ENCODE measurements at places on chromosomes 12 and 14. TPM values are rescaled to one million over a fixed set of nuclear protein-coding genes. Genes with fewer than 3 reads are reported as not detected.

DNA sequence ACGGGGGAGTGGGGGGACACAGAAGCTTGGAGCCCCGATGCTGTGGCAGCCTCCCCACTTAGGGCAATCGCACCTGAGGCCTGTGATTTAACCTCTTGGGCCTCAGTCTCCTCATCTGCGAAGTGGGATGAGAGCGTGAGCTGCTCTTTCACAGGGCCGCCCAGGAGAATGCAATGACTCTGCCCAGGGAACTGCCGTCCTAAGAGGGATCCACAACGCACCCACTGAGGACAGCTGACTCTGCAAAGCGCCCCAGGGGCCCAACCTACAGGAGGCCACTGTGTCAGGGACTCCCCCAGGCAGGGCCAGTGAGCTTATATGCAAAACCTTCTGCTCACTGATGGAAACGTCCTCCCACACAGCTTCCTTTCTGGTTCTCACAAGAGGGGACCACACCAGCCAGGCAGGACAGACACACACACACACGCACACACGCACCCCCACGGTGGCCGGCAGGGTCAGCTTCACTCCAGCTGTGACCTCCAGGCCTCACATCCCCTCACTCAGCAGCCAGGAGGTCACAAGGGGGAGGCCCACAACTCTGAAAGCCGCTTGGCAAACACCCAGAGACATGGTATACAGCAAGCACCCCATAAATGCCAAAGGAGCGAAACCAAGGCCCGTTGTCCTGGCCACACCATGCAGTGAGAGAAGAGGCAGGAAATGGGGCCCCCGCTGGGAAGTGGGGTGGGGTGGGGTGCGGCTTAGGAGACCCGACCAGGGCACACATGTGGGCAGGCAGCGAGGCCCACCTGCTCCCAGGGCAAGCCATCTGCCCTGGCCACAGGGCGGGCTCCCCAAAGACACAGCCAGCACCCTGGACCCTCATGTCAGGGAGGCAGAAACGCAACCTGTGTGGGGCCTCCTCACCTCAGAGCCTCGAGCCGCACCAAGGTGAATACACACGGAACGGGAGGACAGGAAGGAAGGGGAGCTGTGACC lies 73.3 kb downstream of the NCOR2 start:
- no peak for DNase-seq

- DNase-seq = no peak
Measured at GRCh38 chr14:31386271-31386670, 34.1 kb downstream of the HEATR5A start.

- peak; percentile 35 for DNase-seq
Measured at GRCh38 chr12:108381787-108382436, 42.8 kb upstream of the CMKLR1 start.

The PITPNM2 gene
- total RNA-seq = 5.6 TPM

The NKX2-1 gene
- not detected for total RNA-seq

- DNase-seq = no peak
Measured at GRCh38 chr14:69877492-69877891, 1.7 kb upstream of the SMOC1 start.

DNA sequence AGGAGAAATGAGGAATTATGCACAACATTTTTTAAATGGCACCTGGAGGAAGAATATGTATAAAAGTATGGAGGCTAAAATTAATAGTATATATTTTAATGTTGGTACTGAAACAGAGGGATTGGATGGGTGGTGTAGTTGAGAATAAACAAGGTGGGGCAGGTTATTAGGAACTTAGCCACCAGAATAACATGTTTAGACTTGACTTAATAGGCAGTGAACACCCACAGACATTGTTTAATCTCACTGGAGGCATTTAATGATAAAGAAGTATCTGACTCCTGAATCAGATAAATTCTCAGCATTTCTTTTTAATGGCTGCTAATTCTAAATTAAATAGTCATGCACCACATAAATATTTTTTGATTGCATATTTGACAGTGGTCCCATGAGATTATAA lies 139.7 kb downstream of the CNTN1 start:
- DNase-seq = no peak

DNA sequence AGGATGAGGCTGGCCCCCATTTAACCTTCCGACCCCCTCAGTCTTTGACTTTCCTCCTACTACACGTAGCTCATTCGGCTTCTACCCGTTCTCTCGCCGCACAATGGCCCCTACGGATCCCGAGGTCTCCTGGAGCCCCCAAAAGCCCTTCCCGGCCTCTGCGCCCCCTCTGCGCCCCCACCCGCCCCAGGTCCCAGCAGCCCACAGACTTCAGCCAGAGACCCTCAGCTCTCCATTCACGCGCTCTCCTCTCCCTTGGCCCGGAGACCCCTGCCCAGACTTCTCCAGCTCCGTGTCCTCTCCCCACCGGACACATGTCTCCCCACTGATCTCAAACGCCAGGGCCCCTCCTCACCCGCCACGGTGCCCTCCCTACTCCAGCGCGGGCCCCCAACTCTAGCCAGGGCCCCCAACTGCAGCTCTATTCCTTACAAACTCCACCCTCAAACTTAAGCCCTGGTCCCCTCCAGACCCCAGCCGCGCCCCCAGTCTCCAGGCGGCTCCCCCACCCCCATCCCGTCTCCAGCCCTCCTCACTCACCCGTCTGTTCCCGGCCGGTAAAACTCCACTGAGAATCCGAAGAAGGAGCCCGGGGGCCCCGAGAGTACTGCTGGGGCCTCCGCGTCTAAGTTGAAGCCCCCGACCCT lies 502 bp downstream of the ITGA5 start:
- DNase-seq = no peak

DNA sequence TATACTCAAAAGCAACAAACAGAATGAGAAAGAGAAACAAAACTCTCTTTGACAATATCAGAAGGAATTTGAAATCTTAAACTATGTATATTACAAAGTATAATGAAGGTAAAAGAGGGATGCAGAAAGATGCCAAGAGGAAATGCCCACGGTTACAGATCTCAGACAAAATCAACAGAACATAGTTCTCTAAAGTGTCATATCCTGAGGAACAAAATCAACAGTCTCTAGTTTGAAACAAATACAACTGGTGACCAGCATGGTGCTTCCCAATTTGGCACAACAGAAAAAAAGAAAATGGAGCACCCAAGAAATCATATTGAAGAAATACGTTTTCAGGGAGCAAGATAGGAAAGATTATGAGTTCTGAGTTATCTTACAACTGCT lies 116.5 kb downstream of the METTL25 start:
- peak; percentile 63 for DNase-seq

DNA sequence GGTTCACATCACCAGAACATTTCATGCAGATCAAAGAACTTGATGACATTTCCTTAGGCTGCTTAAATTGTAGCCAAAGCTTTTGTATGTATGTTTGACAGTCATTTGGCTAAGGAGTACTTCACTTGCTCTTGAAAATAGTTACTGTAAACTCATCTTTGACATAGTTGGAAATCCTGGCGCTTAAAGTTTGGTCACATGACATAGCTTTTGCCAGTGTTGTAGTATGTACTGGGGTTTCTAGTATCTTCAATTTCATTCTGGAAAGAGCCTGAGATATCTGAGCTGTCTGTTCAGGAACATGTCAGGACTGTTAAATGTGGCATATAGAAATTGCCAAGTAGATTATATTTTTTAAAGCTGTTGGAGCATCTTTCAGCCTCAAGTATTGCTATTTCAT lies 55.7 kb downstream of the WDR20 start:
- no peak for DNase-seq

The SLC25A21 gene
- 0.87 TPM for total RNA-seq

GRCh38 chr14:51131516-51131915 lies 36.6 kb upstream of the TRIM9 start:
- peak; percentile 49 for DNase-seq

DNA sequence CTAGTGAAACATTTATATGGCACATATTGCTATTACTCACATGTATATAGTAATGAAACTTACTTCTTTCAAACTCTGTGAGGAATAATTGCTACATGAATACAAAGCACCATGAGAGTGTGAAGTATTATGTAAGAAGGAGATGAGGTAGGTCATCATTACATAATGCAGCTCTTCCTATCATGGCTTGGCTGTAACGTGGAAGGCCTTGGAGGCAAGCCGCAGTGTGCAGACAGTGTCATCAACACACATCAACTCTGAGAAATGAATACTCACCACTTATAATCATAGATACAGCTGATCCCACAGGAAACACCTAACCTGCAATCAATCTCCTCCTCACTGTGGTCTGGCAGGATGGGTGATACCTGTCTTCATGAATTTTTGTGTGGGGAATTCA lies 49.9 kb upstream of the CCDC91 start:
- no peak for DNase-seq

GRCh38 chr12:118560733-118561132 lies 184.4 kb downstream of the SUDS3 start:
- no peak for DNase-seq

DNA sequence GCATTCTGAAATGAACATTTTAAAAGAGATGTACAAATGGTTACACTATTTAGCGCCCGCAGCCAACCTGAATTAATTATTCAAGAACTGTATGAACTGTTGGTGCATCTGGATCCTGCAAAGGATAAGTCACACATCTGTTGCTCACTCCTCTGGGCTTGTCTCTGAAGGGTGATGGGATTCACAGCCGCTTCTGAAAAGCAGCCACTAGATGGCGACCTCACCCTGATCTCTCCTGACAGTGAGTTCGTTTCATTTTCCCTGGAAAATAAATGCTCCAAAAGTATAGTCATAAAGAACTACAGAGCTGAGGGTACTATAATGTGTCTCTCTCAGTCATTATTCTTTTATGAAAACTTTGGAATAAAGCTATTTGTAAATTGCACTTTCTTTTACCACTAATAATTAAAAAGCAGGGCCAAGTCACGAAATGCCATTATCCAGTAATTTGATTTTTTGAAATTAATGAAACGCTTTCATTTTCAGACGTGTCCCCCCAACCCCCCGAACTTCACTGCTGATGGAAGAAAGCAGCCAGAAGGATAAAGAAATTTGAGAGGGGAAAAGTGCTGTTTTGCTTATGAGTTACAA lies 789.6 kb downstream of the NRXN3 start:
- peak; percentile 78 for DNase-seq

The ADAM21 gene
- total RNA-seq = 0.80 TPM

GRCh38 chr14:89641495-89642175 lies 224.6 kb upstream of the FOXN3 start:
- no peak for DNase-seq

- DNase-seq = no peak
Measured at GRCh38 chr14:96095058-96095457, 55.9 kb downstream of the C14orf132 start.

DNA sequence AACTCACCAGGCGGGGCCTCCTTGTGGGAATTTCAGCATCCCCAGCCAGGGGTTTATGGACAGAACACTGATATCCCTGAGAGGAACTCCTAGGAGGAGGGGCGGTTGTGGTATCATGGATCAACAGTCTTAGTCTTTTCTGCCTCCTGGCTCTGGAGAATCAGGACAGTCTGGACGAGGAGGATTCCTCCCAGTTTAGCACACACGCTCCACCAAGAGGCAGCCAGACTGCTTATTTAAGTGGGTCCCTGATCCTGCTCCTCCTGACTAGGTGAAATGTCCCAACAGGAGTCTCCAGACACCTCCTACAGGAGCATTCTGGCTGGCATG lies 10.4 kb upstream of the ZNF705A start:
- DNase-seq = no peak

DNA sequence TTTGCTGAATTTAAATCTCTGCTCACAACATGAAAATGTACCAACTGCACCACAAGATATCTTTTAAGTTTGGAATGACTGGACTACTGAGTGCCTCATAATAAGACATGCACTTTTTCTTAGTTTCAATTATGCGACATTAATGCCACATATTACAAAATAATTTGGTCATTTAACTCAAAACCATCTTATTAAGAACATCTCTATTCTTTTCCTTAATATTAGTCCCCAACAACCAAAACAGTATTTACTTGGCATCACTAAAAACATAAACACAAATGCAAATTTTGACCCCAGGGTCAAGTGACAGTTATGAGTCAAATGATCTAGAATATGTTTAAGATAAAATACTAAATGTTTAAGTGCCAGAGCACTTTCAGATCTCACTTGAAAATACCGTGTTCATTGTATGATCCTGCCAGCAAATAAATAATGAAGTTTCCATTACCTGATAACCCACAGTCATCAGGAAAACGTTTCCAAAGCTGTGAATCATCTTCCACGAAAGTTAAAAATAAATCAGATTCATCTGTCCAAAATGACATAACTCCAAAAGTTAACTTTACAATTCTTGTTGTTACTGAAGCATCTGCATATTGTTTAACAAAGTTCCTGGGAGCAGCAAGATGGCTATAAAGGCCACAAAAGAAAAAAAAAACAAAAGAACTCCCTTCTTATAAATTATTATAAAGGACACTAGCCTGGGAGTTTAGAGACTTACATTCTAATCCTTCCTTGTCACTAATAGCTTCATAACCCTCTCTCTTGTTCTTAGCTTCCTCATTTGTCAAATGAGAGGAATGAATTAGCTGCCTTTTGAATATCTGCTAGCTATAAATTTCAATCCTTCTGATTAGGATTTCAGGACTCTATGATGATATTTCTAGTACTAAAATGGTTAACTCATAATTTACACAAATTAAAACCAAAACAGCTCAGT lies 30.5 kb upstream of the AP4S1 start:
- DNase-seq = peak; percentile 33

GRCh38 chr12:67694306-67694900 lies 45.9 kb downstream of the DYRK2 start:
- DNase-seq = no peak
